ENCODE measurements at places on chromosomes 13 and 19.

GRCh38 chr13:51643105-51643881 is 59.0 kb downstream of the WDFY2 start:
- DNase-seq = peak; percentile 94

GRCh38 chr13:108034909-108035410 is 180.4 kb downstream of the LIG4 start:
- no peak for DNase-seq

DNA sequence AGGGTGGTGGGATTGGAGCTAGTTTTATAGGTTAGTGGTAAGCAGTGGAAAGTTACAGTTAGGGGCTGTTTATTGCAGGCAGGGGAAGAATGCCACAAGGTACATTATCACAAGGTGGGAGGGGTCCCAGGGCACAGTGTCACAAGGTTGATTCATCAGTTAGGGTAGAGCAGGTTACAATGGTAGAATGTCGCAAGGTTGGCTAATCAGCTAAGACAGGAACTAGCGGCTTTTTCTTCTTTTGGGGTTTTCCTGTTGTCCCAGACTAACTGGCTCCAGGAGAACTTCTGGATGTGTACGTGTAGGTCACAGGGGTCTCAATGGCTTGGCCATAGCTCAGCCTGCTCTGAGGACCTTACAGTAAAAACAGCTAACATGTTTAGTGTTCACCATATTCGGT is 1221.1 kb downstream of the SLITRK1 start:
- DNase-seq = no peak

- DNase-seq = peak; percentile 14
Measured at GRCh38 chr13:45490068-45490467, 25.3 kb downstream of the COG3 start.

DNA sequence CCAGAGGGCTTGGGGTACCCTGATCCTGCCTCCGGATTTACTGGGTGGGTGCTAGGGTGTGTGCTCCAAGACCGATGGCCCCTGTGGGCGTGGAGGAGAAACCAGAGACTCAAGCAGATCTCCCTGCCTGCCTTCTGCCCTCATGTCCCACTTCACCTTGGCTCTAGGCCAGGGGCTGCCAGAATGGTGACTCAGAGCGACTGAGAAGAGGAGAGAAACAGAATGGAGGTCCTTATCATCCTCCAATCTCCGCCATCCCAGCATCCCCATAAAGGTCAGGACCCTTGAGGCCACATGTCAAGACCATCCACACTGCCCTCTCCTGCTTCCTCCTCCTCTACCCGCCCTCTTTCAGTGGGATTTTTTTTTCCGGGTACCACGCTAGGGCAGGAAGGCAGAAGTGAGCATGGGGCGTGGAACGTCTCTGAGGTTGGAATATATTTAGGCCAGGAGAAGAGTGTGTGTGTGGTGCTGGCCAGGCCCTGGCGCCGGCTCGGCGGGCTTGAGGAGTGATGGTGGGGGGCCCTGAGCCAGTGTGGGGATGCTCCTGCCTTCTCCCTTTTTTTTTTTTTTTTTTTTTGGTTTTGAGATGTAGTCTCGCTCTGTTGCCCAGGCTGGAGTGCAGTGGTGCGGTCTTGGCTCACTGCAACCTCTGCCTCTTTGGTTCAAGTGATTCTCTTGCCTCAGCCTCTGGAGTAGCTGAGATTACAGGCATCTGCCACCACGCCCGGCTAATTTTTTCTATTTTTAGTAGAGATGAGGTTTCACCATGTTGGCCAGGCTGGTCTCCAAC is 22.3 kb downstream of the IER2 start:
- DNase-seq = peak; percentile 83

- no peak for DNase-seq
Measured at GRCh38 chr13:109744512-109745051, 41.8 kb downstream of the IRS2 start.

DNA sequence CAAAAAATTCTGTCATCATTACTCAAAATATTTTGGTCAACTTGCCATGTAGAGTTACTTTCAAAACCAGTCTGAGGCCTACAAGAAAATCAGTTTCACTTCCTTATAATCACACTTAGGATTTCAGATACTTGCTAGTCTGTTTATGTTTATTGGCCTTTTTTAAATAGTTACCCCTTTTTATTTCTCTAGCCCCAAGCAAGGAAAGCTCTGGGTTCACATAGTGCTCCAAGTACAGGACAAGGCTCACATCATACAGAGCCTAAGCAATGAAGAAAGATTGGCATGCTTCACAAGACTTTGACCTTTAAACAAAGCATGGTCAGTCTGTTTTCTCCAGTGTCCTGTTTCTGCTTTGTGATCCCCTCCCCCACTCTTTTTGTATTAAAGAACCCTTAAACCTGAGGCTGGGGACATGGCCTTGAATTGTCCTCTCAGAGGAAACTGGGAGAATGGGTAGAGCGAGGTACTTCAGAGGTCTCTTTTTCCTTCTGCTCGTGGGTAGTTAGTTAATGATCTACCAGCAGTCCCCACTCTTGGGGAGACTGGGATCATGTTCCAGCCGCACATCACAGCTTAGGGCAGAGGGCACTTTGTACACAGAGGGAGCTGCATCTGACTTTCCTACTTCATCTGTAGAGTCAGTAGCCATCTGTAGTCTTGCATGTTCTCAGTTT is 30.7 kb downstream of the CEACAM1 start:
- DNase-seq = peak; percentile 76

DNA sequence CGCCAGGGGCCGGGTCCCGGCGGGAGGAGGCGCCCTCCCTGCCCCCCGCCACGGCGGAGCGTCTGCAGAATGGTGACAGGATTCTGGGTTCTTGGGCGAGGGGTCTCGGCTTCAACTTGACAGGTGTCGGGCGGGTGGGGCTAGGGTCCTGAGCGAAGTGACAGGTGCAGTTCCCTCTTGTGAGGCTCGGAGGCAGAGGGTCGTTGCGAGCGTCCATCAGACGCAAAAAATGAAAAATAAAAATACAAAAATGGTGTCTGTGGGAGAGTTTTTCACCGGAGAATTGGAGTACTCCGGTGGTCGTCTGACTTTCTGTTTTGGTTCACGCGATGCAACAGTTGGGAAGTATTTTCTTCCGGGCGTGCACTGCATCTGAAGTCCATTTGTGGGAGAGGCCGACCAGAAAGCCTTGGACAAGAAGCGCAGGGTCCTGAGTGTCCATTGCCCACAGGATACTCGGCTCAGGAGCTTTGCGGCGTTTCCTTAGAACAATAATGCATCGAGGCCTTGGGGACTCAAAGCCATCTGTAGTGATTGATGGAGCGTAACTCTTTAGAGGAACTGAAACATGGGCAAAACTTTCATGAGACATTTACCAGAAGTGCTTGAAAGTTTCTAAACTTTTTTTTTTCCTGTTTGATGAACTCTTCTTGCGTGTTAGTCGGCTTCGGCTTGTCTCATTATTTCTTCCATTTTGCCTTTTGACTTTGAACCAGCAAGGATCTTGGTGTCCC is 759 bp downstream of the RB1 start:
- DNase-seq = peak; percentile 43

DNA sequence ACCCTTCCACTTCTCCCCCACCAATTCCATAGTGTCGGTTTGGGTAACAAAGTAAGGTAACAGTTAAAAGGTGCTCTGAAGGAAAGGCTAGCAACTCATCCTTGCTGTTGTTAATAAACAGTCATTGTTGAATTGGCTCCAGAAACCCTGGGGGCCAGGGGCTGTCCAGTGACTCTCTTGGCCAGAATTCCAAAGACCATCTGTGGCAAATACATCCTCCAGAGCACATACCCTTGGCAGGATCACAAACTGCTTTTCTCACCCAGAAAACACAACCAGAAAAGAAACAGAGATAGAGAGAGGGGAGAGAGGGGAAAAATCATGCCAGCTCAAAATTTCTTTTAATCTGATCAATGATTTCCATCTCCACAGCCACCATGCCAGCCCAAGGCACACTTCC is 22.1 kb downstream of the CACNA1A start:
- no peak for DNase-seq

GRCh38 chr13:19984430-19985218 is 26.1 kb downstream of the ZMYM2 start:
- peak; percentile 56 for DNase-seq

GRCh38 chr19:47899335-47899734 is 13.2 kb upstream of the SULT2A1 start:
- DNase-seq = no peak

DNA sequence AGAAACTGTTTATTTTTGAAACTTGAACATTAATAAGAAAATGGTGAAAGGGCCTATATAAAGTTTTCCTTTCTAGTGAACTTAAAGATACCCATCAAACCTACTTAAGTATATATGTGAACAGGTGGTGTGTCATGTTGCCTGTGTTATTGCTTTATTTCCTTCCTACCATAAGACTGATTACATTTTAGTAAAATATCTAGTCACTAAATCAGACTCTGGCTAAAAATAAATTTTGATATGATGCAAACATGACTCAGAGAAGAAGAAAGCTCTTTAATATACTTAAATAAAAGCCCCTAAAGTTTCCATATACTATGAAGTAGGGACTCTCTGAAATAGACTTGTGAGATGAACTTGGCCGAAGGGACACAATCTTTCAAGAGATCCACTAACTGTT is 35.1 kb upstream of the FBXL3 start:
- DNase-seq = no peak

- no peak for DNase-seq
Measured at GRCh38 chr13:76973920-76974617, 17.8 kb upstream of the CLN5 start.

GRCh38 chr19:45439190-45439568 is 15.5 kb upstream of the ERCC1 start:
- DNase-seq = no peak

DNA sequence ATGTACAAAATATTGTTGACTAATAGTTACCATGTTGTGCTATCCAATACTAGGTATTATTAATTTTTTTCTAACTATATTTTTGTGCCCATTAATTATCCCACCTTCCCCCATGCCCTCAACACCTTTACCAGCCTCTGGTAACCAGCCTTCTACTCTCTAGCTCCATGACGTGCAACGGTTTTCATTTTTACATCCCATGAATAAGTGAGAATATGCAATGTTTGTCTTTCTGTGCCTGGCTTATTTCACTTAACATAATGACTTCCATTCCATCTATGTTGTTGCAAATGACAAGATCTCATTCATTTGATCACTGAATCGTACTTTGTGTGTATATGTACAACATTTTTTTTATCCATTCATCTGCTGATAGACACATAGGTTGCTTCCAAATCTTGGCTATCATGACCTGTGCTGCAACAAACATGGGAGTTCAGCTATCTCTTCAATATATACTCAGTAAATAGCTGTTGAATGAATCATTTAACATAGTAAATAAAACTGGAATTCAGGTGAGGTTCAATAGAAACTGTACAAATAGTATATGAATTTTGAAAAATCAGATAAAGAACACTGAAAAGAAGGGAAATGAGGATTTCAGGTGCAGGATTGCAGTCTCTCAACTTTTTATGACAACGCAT is 509.0 kb upstream of the MIR17HG start:
- DNase-seq = no peak

GRCh38 chr19:42105368-42105767 is 26.9 kb downstream of the POU2F2 start:
- no peak for DNase-seq

- DNase-seq = no peak
Measured at GRCh38 chr13:98390086-98390715, 186.7 kb downstream of the STK24 start.

- DNase-seq = no peak
Measured at GRCh38 chr13:43514311-43514710, 272.5 kb downstream of the ENOX1 start.

DNA sequence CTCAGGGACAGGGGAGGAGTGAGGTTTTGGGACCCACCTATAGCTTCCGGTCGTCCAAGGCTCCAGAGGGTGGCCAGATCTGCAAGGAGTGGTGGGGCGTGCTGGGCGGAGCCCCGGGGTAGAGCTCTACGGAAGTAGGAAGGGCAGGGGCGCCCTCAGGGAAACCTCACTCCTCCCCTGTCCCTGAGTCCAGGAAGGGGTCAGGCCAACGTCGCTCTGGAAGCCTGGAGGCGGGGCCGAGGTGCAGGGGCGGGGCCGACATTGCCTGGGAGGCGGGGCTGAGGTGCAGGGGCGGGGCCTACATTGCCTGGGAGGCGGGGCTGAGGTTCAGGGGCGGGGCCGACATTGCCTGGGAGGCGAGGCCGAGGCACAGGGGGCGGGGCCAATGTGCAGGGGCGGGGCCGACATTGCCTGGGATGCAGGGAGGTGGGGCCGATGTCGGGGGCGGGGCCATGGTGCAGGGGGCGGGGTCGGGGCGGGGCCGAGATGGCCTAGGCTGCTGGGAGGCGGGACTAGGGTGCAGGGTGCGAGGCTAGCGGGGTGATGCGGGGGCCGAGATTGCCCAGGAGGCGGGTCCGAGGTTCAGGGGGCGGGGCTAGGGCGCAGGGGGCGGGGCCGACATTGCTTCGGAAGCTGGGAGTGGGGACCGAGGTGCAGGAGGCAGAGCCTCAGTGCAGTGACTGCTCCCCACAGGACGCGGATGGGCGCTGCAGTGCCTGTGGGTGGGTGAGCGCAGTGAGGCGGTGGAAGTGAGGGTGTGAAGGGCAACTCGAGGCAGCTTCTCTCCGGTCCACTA is 4.9 kb upstream of the PALM start:
- peak; percentile 27 for DNase-seq

- no peak for DNase-seq
Measured at GRCh38 chr19:3821156-3821555, 35.0 kb upstream of the MATK start.

DNA sequence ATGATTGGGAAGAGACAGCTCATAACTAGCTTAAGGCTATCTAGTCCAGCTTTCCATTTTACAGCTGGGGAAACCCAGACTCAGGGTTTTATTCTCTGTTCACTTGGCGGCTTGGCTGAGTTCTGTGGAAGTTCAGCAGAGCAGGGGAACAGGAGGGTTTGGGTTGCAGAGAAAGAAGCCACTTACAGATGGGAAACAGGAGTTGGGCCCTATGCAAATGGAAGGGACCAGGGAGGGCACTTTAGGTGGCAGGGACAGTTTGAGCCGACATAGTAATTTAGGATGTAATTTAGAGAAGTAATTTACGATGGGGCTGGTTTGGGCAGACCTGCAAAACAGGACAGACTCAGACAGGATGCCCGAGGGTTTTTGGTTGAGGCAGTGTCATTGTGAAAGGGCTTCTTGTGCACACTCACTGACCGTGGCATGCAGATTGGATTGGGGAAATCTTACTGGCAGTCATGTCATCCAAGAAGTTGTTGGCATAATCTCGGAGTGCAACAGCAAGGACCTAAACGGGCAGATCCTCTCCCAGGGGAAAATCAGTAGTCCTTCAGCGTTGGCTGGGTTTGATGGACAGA is 47.3 kb upstream of the GPR183 start:
- DNase-seq = no peak

DNA sequence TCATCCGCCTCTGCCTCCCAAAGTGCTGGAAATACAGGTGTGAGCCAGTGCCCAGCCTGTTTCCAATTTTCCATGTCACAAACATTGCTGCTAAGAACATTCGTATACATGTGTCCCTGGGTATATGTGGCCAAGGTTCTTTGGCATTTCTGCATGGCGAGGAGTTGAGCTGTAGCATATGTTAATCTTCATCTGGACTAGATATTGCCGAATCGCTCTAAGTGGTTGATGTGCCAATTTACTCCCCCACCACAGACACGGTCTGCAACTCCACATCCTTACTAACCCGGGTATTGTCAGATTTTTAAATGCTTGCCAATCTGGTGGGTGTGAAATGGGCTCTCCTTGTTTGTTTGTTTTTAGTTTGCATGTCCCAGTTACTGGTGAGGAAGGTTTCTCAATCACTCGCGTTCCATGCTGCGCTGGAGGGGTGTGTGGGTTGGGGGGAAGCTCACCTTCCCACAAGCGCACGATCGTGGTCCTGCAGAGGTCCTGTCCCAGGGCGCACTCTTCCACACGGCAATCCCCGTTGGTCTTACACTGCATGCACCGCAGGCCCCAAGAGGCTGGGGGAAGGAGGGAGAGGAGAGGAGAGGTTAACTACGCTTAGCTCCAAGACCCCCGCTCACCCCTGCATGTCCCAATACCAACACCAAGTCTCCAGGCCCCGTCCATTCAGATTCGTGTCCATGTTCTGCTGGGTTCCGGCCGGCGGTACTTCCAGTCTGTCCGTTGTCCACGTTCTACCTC is 2.7 kb downstream of the PLAUR start:
- DNase-seq = no peak

Measured in renal cortical epithelial cell (primary cell).